Activated T-helper 2 cell treated with anti-CD3 and anti-CD28 coated beads, Interferon-gamma antibody, Interleukin-2, Interleukin-4, amounts not matched to agents 10 μg/mL and 5 μg/mL and 100 μg/mL, durations not matched to agents 14 hours and 24 hours and 36 hours (primary cell): ENCODE measurements at places on chromosomes 3 and 15.

GRCh38 chr3:97658668-97659285, 105.8 kb upstream of the ARL6 start:
- no peak for DNase-seq

GRCh38 chr3:45168451-45168850, 22.3 kb upstream of the CDCP1 start:
- DNase-seq = no peak

GRCh38 chr3:117052395-117052794, 342.8 kb downstream of the TUSC7 start:
- no peak for DNase-seq

DNA sequence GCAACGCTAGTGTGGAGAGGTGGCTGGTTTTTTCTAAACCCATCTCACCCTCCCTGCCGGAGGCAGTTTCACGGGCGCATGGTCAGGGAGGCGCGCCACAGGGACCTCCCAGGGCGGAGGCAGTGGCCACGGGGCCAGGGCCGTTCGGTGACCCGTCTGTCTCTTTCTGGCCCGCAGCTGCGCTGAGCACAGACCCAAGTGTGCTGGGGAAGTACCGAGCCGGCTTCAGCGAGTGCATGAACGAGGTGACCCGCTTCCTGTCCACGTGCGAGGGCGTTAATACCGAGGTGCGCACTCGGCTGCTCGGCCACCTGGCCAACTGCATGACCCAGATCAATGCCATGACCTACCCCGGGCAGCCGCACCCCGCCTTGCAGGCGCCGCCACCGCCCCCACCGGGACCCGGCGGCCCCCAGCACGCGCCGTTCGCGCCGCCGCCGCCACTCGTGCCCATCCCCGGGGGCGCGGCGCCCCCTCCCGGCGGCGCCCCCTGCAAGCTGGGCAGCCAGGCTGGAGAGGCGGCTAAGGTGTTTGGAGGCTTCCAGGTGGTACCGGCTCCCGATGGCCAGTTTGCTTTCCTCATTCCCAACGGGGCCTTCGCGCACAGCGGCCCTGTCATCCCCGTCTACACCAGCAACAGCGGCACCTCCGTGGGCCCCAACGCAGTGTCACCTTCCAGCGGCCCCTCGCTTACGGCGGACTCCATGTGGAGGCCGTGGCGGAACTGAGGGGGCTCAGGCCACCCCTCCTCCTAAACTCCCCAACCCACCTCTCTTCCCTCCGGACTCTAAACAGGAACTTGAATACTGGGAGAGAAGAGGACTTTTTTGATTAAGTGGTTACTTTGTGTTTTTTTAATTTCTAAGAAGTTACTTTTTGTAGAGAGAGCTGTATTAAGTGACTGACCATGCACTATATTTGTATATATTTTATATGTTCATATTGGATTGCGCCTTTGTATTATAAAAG, 1.8 kb downstream of the HES1 start:
- peak; percentile 37 for DNase-seq

DNA sequence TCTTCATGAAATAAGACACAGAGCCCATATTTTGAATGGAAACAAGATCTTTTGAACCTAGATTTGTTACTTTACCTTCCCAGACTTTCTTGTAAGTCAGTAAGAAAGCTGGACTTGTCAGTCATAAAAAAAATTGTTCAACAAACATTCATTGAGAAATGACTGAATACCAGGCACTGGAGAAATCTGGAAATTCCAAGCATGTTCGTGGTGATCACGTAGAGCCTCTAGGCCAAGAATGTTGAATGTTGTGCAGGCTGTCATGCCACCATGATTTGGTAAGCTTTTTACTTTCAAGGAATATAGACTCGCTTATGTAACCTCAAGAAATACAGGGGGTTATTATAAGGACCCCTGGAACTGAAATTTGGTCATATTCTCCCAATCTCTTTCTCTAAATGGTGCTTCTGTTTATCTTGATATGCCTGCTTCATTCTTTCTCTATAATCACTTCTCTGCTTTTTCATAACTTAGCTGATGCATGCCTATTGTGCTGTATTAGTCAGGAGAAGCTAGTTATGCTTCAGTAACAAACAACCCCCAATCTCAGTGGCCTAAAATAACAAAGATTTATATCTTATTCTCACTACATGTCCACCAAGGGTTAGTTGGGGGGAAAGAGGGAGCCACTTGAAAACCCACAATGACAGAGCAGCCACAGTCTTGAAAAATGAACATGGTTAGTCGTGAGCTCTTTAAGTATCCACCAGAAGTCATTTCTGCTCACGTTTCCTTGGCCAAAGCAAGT, 3.4 kb upstream of the TPM1 start:
- DNase-seq = no peak

GRCh38 chr3:123584284-123584987, 417 bp downstream of the HACD2 start:
- DNase-seq = no peak

- no peak for DNase-seq
Measured at GRCh38 chr3:66353530-66353929, 132.7 kb downstream of the SLC25A26 start.

DNA sequence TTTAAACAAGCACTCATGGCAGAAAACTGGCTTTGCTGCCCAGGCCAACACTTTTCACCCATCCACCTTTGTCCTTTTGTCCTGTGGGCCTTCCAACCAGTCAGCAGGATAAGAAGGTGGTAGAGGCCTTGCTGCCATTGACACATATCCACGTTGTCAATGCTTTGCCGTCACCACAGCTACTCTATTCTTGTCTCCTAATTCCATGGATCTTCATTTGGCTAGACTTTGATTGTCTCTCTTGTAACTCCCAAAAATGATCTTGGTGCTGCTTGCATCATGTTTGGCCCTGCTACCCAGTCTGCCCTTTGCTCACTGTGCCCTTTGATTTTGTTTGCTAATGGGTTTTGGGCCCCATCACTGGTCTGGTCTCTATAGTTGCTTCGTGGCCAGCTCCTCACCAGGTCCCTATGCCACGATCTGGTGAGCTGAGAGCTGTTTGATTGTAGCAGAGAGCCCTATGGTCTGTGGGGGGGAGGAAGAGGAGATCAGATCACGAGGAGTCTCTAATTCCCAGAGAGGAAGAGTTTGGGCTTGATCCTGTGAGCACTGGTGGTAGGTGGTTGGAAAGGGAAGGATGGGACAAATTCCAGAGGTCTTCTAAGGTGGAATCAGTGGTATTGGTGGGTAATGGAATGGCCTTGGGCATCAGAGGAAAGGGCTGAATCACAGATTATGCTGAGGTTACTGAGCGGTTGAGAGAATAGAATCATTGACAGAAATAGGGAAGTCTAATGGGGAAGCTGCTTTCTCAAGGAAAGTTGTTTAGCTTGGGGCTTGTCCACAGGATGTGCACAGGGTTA, 40.3 kb downstream of the ABHD2 start:
- DNase-seq = no peak

DNA sequence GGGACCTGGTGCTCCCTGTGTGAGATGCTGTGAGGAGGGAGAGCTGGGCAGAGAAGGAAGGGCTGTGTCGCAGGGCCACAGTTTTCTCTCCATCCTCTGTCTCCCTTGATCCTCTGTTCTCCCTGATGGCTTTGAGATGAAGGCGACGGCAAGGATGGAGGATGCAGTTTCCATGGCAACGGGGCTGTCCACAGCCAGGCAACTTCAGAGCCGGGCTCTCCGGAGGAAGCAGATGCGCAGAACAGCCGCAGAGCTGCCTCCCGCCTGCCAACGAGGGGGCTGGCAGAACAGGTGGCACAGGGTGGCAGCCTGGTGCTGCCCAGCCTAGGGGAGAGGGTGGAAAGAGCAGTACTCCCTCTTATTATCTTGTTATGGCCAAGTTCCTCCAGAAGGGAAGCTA, 9.9 kb upstream of the GRM2 start:
- DNase-seq = no peak

GRCh38 chr15:68658641-68659358, 80.0 kb downstream of the CORO2B start:
- DNase-seq = no peak

DNA sequence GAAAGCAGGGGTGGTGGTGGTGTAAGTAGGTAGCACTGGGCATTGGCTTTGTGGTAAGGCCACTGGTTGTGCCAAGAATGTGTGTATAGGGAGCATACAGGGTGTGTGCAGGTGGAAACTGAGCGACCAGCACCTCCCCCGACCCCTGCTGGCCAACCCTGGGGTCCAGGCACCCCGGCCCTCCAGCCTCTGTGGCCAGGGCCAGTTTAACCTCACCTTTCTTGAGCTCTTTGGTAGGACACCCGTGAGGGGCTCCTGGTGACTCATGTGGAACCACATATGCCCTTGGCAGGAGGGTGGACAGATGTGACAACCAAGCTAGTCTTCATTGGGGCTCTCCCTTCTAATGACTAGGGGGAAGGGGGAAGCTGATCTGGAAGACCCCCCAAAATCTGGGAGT, 19.5 kb downstream of the SHF start:
- no peak for DNase-seq

GRCh38 chr3:38131621-38132369, 5.1 kb downstream of the ACAA1 start:
- no peak for DNase-seq

- DNase-seq = no peak
Measured at GRCh38 chr3:38579141-38579540, 70.3 kb downstream of the SCN5A start.

GRCh38 chr3:187456250-187456649, 88.1 kb downstream of the RTP4 start:
- no peak for DNase-seq

- no peak for DNase-seq
Measured at GRCh38 chr15:59180945-59181600, 25.6 kb upstream of the LDHAL6B start.

DNA sequence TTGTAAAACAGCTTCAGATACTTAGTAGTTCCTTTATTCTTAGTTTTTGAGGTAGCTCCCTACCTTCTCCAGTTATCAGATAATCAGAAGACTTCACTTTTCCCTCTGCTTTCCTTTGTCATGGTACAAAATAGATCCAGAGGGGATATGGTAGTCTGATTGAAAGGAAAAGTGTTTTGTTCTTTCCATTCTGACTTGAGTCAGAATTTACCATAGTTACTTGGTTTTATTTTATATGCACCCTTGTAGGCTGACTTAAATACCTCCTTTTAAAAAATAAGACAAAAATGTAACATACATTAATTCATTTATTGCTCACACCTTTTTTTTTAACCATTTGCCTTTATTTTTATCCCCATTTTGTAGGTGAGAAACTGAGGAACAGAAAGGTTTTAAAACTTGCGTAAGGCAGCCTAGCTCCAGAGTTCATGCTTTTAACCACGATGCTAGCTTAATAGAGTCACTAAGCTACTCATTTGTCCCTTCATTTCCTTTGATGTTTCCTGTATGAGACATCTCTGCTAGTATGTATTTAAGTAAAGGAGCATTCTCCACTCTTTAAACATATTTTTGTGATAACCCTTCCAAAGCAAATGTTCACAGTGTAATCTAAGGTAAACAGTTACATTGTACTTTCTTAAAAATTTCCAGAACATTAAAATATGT, 187.5 kb downstream of the KLHL25 start:
- no peak for DNase-seq

DNA sequence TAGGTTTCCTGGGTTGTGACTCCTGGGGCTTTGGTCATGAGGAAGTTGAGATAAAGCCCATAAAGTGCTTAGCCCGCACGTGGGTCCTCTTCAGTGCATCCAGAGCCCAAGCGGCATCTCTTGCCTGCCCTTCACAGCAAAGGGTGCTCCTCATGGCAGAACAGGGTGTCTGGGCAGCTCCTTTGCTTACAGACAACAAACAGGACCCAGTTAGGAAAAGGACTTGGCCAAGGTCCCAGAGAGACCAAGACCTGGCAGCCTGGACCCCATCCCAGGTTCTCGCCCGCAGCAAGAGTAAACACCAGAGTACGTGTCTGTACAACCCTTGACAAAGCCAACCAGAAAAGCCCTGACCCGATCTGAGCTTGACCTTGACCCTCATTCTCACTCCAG, 27.0 kb downstream of the ALS2CL start:
- DNase-seq = no peak

GRCh38 chr15:54803134-54803808, 393.5 kb downstream of the RSL24D1 start:
- DNase-seq = no peak

- DNase-seq = no peak
Measured at GRCh38 chr15:43144512-43144911, 11.1 kb downstream of the TMEM62 start.

DNA sequence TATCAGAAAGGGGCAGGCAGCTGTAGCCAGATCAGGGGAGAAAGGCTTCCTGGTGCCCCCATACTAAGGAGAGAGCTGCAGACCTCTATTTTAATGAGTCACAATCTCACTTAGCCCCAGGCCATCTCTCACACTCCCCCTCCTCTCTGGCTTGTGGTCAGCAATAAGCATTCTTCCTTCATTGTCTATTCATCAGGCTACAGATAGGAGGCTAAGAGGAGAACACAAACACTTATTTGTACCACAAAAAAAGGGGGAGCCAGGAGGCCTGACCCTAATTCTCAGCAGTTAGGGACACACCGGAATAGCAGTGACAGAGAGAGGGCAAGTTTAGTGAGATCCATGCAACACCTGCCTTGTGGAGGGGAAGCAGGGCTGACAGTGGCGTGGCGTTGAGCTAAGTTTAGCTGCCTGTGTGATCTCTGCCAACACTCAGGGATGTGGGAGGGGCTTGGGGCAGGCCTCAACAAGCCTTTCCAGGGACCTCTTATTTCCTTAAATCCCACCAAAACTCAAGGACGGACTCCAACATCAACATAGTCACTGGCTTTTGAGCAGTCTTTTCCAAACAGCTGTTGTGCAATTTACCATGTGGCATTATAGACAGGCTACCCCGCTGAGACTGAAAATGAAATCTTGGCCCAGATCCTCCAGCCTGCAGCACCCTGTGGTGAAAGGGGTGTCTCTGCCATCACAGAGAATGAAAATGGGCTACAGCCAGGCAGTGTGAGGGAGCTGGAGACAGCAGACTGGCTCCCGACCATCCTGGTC, 191.9 kb upstream of the TSC22D2 start:
- DNase-seq = no peak

DNA sequence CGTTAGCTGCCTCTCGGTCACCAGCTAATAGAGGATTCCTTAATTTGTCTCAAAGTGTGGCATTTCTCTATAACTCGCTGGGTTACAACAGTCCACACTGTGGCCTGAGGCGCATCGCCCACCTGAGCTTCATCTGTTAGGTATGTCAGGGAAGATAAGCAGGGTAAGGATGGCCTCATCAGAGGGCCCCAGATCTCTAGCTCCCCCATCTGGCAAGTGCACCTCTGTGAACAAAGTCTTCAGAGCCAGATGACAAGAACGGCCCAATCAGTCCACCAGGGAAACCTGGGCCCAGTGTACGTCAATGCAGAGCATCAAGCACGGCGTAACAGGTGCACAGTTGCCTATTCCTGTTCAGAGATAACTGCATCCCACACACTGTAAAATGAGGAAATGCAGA, 23.2 kb downstream of the FRG2C start:
- no peak for DNase-seq

DNA sequence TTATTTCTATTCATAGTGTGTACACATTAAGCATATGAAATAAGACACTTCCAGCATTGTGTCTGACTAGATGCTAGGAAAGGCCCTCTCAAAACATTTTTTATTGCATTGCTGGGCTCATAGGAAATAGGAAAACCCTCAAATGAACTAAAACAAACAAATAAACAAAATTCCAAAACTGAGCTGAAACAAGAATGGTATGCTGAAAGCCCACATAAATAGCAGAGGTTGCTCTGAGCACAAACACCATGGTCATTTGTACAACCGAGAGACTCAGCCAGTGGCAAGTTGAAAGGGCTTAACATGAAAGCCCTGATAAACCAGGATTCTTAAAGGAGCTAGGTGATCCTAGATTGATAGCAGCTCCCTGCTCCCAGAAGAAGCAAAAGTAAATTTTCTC, 310.0 kb upstream of the WNT5A start:
- DNase-seq = no peak

- DNase-seq = no peak
Measured at GRCh38 chr3:193944518-193944884, 191.4 kb upstream of the HES1 start.
